ENCODE measurements at places on chromosomes 13 and 19.

DNA sequence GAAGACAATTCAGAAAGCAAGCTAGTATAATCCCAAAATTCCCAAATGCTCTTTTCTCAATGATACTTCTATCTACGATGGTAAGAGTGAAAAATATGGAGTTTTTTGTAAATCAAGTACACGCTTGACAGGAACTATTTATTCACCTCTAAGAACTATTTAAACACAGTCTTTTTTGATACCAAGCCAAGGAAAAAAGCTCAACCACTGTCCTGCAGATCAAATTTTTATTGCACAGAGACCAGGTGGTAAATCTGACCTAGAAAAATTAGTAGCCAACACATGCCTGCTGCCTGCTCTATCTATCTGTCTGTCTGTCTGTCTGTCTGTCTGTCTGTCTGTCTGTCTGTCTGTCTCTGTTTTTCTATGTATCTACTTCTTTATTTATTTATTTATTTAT is 292.2 kb downstream of the MZT1 start:
- no peak for DNase-seq

- DNase-seq = no peak
Observed at GRCh38 chr19:49468746-49469447, 5.1 kb upstream of the FLT3LG start.

- no peak for DNase-seq
Observed at GRCh38 chr13:23848019-23848418, 41.2 kb downstream of the MIPEP start.

DNA sequence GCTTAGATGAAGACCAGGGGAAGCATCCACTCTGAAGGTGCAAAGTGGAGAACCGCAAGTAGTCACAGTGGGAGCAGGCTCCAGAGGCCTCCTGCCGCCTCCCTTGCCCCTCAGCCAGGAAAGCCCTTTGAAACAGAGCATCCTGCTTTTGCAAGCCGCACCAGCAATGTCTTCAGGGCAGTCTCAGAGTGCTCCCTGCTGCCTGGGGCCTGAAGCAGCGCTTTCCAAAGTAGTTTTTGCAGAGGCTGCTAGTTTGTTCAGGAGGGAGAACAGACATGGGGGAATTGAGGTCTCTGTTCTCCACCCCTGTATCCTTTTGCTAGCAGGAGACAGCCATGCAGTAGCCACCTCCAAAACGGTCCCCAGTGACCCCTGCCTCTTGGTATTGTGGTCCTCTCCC is 15.8 kb upstream of the POP4 start:
- no peak for DNase-seq

- DNase-seq = no peak
Observed at GRCh38 chr13:72653506-72653905, 73.9 kb downstream of the MZT1 start.

All from right lobe of liver (tissue), 6 donors.